Right hindlimb (tissue), 1 donor: ENCODE measurements at places on chromosomes 5 and 9.
A peak's percentile ranks its signal among the peaks of the same experiment; 100 is the strongest.

DNA sequence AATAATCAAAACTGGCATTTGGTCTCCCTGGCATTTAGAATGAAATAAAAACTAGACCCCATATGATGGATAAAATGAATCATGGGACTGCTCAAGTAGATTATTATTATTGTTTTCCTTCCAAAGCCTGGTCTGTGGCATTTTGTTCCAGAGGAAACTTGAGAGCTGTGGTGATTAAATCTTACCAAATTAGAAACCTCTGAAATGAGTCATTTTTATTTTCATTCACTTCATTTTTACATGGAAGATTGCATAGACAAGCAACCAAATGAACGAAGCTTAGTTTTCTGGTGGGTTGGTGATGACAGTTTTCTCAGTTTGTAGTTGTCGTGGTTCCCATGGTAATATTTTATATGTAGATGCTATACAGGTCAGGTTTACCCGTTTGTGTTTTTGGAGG lies 23.4 kb downstream of the PAM start:
- DNase-seq = no peak

GRCh38 chr5:133123297-133123696 lies 71.5 kb downstream of the HSPA4 start:
- no peak for DNase-seq

GRCh38 chr5:176692326-176692725 lies 45.0 kb downstream of the TSPAN17 start:
- no peak for DNase-seq

GRCh38 chr9:100190339-100190738 lies 91.3 kb downstream of the INVS start:
- DNase-seq = no peak

DNA sequence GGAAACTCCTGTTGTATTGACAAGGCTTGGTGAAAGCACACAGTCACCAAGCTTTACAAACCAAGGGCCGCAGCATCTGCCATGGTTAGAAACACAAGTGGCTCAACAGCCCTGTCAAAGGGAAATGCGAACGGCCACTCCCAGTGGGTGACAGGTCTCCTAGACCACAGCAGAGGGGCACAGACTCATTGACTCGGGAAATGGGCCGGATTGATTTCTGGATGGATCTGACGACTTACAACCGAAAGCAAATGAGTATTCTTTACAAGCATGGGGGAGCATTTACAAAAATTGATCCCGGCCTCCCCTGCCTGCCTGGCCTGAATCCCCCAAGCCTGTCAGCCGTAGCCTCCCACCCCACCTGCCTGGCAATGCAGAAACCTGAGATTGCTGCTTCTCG lies 48.2 kb downstream of the ADAMTS2 start:
- peak; percentile 3 for DNase-seq

DNA sequence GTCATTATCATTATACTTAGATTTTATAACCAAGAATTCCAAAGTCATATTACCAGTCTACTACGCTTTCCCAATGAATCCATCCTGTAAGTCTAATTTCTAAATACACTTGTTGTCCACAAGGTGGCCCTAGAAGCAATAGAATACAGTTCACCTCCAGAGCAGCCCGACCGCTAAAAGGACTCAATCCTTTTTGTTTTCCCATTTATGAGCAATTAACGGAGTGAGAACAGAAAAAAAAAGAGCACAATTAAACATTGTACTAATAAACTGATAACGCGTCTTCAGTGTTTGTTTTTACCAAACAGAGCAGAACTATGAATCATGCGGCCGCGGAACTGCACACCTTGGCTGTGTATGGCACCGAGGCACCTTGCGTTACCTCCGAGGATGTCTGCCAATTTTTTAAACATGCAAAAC lies 160.7 kb upstream of the DAPK1 start:
- no peak for DNase-seq

- no peak for DNase-seq
Observed at GRCh38 chr9:128342971-128343680, 2.8 kb downstream of the SLC27A4 start.

DNA sequence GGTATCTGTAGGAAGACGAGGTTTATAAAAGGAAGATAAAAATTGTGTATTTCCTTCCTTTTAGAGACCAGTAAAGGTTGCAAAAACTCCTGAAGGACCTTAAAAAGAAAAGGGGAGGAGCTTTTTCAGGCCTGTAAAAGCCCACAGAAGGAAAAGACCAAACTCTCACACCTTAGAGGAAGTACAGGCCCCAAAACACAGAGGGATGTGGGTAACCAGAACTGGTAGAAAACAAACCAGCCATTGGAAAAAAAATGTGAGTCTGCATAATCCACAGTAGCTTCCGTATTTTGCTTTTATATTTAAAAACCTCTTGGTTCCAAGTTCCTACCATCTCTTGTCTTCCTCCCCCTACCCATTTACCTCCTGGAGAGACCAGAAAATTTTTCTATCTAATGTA lies 8.5 kb downstream of the GIN1 start:
- DNase-seq = no peak

- DNase-seq = peak; percentile 48
Observed at GRCh38 chr5:473551-474192, 30.7 kb downstream of the EXOC3 start.

- no peak for DNase-seq
Observed at GRCh38 chr9:77022783-77023440, 3.5 kb downstream of the FOXB2 start.

DNA sequence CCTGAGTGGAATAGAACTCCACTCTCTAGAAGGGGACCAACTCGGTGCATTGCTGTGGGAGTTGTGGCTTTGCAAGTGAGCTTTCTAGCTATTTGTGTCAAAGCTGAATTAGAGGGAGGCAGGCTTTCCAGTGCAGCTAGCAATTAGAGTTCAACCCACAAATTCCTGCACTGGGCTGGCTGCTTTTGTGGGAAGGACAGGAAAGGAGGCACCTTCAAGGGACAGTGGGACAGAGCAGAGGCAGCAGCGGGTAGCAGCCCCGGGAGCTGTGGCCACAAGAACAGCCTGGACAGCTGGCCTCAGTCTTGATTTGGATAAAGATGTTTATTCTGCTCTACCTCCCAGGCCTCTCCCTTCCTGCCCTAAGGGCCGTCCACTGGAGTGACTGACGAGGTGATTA lies 83.7 kb upstream of the SLIT3 start:
- peak; percentile 51 for DNase-seq

GRCh38 chr5:38291355-38291754 lies 33.0 kb downstream of the EGFLAM start:
- no peak for DNase-seq

DNA sequence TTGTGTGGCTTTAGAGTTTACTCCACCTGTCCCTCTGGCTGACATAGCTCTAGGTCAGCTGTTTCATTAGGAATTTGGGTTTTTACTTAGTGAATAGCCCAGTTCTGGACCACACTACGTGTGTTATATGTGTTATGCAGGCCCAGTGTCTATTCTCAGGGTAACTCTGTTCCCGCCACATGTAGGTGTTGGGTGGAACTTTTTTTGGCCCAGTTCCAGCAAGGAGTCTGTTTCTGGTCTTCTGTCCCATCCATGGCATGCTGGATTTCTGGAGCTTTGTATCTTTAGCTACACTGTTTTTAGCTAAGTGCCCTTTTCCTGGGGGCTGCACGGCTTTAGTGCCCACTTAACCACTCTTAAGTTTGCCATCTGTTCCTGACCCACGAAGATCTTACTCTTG lies 15.5 kb downstream of the RMI1 start:
- DNase-seq = no peak

DNA sequence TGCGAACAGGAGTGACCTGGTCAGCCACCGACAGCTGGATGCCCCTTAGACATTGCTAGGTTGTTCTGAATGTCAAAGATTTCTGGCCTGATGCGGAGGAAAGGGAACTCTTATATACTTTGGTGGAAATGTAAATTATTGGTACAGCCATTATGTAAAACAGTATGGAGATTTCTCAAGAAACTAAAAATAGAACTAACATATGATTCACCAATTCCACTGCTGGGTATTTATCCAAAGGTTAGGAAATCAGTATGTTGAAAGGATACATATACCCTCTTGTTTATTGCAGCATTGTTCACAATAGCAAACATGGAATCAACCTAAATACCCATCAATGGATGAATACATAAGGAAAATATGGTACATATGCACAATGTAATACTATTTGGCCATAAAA lies 31.8 kb downstream of the DMRT3 start:
- DNase-seq = no peak

DNA sequence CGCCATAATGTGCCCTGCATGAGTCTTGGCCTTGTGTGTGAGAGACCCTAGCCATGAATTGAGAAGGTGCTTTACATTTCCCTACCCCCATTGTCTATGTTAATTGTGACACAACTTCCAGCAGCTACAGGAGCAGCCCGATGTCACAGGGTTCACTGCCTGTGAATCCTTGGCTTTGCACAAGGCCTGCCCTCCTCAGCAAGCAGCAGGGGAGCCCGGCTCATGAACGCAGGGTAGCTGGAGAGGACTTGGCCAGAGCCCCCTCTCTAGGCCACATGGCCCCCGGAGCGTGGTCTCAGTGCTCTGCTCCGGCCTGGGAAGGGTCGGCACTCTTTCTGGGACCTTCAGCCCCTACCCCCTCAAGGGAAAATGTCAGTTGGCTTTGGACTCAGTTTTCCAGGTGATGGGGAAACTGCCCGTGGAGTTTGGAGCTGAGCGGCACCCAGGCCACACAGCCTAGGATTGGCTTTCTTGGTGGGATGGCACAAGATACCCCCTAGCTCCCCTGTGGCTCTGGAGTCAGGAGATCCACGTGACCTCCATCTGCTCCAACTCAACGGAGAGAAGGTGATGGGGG lies 160.8 kb downstream of the DAB2IP start:
- DNase-seq = no peak

DNA sequence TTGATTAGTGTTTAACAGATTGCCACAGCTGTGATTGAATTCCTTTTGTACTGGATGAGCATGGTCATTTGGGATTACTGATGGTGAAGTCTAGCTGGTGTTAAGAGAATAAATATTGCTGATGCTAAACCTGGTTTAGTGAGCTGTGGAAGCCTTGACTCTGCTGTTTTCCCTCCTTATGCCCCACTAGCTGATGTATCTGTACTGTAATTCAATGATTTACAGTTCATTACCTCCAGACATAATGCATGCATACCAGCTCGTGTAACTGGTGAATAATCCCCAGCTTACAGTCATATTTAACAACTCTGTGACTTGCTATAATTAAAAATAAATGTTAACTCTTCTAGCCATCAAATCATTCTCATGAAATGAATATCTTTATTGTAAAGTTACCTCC lies 1.7 kb upstream of the CMYA5 start:
- DNase-seq = no peak

GRCh38 chr5:160655717-160656116 lies 196.3 kb downstream of the ATP10B start:
- no peak for DNase-seq

DNA sequence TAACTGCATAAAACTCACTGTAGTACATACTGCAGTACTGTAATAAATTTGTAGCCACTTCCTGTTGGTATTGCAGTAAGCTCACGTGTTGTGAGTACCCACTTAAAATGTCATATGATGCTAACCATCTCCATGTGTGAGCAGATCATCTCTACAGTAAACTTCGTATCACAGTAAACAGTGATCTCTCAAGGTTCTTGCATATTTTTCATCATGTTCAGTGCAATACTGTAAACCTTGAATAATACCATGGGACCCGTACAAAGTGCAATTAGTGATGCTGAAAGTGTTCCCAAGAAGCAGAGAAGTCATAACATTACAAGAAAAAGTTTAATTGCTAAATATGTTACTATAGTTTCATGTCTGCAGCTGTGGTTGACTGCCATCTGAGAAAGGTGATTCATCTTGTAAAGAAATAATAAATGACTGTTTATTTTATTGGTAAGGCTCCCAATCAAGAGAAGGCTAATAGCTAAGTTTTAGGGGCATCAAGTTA lies 253.8 kb upstream of the POU5F2 start:
- no peak for DNase-seq

- no peak for DNase-seq
Observed at GRCh38 chr5:168553377-168554130, 24.4 kb downstream of the FBLL1 start.

DNA sequence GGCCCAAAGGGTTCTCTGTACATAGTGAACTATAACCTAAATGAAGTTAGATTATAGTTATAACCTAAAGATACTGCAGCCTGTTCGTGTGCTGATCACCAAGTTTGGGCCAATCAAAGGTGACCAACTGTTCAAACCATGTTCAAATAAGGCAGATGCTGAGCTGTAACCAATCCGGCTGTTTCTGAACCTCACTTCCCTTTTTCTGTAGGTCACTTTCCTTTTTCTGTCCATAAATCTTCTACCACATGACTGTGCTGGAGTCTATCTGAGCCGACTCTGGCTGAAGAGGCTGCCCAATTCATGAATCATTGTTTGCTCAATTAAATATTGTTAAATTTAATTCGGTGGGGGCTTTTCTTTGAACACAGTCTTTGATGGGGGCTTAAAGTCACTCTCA lies 1920.2 kb downstream of the MAT2B start:
- DNase-seq = no peak

GRCh38 chr5:179168664-179169063 lies 108.5 kb downstream of the ZNF354C start:
- DNase-seq = peak; percentile 19

DNA sequence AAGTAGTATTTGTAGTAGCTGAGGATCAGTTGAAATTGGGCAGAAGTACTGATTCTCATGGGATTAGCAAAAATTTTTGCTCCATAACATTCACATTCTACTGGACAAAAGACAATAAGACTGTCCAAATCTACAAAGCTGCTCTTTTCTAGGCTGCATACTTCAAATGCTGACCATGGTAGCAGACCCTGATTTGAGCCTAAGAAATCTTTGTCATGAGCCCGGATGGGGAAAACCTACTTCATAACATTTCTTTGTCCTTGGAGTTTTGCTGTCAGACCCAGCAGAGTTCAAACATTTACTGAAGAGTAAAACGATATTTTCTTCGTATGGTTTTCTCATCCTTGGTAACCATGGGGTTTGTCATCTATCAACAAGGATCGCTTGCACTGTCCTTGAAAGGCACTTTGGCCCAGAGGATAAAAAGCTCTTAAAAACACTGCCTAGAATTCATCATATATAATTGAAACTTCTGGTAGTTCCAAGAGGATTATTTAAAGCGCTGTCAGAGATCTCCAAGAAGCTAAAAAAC lies 216.9 kb downstream of the CAVIN4 start:
- DNase-seq = no peak

DNA sequence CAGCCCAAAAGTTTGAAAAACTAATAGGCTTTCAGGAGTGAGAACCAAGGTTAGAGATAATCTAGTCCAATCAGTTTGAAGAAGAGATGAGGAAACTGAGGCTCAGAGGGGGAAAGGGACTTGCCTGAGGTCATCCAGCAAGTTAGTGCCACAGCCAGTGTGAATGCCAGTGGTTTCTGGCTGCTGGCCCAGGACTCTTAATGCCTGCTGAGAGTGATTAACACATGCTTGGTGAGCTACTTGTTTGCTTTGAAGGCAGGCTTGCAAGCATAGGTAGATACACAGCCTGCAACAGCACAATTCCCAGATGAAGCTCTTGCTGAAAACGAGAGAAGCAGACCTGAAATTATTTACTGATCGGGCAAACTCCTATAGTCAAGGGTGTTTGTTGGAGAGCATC lies 591.6 kb upstream of the SGCD start:
- DNase-seq = no peak

- no peak for DNase-seq
Observed at GRCh38 chr5:72206994-72207393, 99.7 kb downstream of the MAP1B start.
